A549 (cell line): ENCODE measurements at places on chromosomes 6 and 20. TPM values are rescaled to one million over a fixed set of nuclear protein-coding genes. Genes with fewer than 3 reads are reported as not detected.

- DNase-seq: no peak
Measured at GRCh38 chr20:1333462-1334369, 4.8 kb upstream of the SDCBP2 start.

DNA sequence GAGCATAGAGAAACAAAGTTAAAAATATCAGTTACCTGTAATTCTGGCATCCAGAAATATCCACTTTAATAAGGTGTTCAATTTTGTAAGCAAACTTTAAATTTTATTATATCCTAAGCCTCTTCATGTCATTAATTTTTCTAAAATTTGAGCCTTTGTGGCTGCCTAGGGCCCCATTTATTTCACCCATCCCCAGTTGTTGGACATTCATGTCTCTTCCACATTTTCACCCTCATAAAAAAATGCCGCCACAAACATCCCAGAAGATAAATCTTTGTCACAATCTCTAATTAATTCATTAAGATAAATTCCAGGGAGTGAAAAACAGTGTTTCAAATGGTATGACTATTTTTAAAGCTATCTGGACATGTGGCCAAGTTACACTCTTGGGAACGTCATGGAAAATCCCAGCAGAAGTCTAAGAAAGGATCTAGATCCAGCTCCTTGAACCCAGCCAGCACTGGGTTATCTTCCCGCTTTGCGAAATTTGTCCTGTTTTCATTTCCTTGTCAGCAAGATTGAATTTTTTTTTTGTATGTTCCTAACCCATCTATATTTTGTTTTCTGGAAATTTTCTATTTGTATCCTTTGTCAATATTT is 97.2 kb downstream of the TMEM242 start:
- DNase-seq: no peak

DNA sequence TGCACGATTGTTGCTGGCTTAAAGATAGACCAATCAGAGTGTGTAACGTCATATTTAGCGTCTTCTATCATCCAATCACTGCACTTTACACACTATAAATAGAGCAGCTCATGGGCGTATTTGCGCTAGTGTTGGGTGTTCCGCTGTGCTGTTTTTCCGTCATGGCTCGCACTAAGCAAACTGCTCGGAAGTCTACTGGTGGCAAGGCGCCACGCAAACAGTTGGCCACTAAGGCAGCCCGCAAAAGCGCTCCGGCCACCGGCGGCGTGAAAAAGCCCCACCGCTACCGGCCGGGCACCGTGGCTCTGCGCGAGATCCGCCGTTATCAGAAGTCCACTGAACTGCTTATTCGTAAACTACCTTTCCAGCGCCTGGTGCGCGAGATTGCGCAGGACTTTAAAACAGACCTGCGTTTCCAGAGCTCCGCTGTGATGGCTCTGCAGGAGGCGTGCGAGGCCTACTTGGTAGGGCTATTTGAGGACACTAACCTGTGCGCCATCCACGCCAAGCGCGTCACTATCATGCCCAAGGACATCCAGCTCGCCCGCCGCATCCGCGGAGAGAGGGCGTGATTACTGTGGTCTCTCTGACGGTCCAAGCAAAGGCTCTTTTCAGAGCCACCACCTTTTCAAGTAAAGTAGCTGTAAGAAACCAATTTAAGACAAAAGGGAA is 57.9 kb downstream of the TRIM38 start:
- DNase-seq: peak; percentile 80

DNA sequence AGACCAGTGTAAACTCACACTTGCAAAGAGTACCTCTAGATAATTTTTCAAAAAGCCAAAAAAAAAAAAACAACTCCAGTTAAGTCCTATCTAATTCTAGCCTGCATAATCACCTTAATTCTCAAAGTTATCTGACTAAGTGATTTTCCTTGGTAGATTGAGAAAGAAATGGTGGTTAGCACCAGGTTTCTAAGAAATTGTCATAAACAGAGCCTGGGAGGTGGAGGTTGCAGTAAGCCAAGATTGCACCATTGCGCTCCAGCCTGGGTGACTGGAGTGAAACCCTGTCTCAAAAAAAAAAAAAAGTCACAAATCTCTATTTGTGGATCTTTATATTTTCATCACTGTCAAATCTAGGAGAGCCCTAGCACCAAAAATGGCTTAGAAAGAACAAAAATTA is 8.9 kb downstream of the FBXO5 start:
- no peak for DNase-seq

DNA sequence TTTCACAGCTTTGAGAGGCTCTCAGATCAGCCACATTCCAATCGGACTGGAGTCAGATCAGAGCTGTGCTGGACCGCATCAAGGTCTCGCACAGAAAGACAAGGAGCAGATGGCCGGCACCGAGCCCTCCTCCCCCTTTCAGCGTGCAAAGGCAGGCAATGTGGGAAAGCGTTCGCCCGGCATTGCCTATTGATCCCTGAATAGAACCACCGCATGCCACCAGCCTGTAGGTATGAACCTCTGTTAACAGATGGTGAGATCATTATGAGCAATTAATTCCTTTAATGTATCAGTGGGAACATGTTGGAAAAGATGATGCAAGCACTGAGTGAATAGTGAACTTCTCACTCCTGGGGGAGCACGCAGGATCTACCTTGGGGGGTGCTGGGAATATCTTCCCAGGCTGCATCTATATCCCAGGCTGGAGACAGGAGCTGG is 117.5 kb upstream of the ID4 start:
- DNase-seq: no peak

GRCh38 chr6:101236709-101237108 is 156.8 kb upstream of the GRIK2 start:
- DNase-seq: no peak

- DNase-seq: no peak
Measured at GRCh38 chr20:60055740-60056139, 97.5 kb downstream of the CDH26 start.

- no peak for DNase-seq
Measured at GRCh38 chr20:19012676-19013075, 199.1 kb downstream of the SCP2D1 start.

DNA sequence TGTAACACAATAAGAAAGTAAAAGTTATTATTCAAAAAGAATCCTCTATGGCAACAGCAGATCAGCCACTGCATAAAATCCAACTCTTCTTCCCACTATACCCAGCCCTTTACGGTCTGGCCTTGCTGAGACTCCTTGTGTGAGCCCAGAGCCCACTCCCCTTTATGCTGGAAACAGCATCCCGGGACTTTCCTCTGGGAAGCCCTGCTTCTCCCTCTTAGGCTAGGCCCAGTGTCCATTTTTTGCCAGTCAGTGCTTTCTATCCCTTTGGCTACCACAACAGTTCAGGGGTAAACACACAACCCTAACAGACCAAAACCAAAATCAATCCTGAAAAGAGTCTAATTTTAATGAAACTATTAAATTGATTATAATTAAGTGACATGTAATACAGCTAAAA is 20.6 kb downstream of the FKBP5 start:
- no peak for DNase-seq

DNA sequence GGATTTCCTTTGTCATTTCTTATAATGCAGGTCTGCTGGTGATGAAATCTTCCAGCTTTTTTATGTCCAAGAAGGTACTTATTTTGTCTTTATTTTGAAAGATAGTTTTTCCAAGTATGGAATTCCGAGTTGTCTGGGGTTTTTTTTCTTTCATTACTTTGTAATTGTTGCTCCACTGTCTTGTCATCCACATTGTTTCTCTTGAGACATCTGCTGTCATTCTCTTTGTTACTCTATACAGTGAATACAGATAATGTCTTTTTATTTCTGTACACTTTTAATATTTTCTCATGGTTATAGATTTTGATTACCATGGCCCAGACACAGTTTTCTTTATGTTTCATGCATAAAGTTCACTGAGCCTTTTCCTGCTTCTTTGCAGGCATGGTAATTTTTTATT is 133.1 kb downstream of the SYCP2 start:
- DNase-seq: no peak

DNA sequence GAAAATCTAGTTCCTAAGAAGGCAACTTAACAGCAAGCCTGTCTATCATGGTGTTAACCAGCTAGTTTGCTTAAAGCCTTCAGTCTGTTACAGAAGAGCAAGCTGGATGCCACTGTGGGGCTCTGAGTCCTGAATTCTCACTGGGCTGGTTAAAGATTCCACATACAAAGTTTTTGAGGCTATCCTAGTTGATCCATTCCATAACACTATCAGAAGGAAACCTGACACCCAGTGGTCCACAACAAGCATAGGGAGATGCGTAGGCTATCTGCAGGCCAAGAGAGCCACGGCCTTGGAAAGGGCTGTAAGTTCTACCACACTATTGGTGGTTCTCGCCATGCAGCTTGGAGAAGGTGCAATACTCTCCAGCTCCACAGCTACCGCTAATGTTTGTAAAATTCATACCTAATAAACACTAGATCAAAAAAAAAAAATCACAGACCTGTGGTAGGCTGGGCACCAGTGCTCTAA is 420 bp upstream of the MCCD1 start:
- no peak for DNase-seq

The EPPIN gene
- polyA plus RNA-seq: not detected in 3 replicates

The CDKN1A gene
- polyA plus RNA-seq: 118 to 137 TPM (median 130 TPM) in 3 replicates

The CDC5L gene
- 12.6 to 13.0 TPM (median 12.8 TPM) in 3 replicates for polyA plus RNA-seq

The EYS gene
- 0.03 to 0.05 TPM in 2 of 3 replicates, not detected in the other for polyA plus RNA-seq

The FAXC gene
- 5.1 to 5.8 TPM (median 5.2 TPM) in 3 replicates for polyA plus RNA-seq
